DMS79 (cell line): ENCODE measurements at places on chromosomes 1 and 21.
A peak's percentile ranks its signal among the peaks of the same experiment; 100 is the strongest.

DNA sequence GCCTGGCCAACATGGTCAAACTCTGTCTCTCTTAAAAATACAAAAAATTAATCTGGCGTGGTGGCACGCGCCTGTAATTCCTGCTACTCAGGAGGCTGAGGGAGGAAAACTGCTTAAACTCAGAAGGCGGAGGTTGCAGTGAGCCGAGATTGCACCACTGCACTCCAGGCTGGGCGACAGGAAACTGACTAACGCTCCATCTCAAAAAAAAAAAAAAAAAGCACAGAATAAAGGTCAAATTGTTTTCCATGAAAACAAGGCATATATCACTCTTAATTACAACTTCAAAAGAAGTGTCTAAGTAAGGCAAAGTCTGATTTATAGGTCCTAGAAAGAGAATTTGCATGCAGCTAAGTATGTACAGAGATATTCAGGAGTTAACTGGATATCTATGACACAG, 25.6 kb downstream of the EYA3 start:
- DNase-seq = no peak

- peak; percentile 70 for DNase-seq
Measured at GRCh38 chr1:107698161-107698560, 266.8 kb downstream of the VAV3 start.

GRCh38 chr1:31655756-31656155, 11.1 kb upstream of the PEF1 start:
- DNase-seq = no peak

DNA sequence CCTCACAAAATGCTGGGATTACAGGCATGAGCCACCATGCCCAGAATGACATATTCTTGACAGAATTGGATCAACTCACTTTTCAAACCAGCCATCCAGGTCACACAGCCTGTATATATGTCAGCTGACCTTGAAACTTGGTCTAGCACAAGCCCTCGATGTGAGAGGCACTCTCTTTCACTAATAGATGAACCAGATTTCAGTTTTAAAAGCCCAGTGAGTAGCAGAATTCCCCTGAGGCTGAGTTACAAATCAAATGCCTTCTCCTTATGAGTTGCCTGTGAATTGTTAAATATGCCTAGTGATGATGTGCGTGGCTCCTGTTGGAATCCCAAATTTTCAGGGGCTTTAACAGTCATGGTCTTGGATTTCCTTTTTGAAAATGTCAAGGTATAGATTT, 88.7 kb downstream of the CD247 start:
- no peak for DNase-seq

DNA sequence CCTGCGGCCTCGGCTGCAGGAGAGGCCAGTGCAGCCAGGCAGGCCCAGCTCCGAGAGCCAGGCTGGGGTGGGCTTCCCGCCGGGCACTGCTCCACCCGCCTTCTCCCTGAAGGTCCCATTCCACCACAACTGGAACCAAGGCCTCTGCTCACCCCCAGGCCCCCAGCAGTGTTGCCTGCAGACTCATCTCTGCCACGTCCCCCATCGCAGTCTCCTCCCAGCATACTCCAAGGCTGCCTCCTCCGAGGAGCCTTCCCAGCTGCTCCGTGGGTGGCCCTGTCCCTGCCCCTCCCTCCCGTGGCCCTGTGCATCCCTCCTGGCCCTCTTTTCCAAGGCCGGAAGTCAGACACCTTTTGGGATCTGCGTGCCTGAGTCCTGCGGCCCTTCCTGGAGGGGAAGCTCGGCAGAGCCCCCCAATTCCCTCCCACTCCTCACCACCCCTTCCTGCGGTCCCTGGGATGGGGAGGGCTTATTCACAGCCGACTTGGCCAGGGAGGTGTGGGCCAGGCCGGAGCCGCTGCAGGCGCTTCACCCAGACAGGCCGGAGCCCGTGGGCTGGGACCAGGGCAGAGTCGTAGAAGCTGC, 47.6 kb downstream of the SLX9 start:
- no peak for DNase-seq

- no peak for DNase-seq
Measured at GRCh38 chr21:44552681-44553080, 1.4 kb upstream of the KRTAP10-2 start.

DNA sequence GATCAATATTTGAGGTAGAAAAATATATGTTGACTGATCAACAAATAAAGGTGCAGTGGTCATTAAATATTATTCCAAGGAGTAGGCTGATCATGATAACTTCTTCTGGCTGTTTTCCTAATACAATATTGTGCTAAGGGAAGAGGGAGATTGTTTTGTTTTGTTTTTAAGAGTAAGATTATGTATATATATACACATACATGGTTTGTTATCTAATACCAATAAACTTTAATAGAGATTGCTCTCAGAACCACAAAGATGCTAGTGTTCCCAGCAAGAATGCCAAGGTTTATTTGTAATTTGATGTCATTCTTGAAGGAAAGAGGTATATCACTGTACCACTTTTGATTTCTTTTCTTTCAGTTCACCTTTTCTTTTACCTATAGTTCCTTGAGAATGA, 10.1 kb downstream of the CLCA2 start:
- DNase-seq = no peak

DNA sequence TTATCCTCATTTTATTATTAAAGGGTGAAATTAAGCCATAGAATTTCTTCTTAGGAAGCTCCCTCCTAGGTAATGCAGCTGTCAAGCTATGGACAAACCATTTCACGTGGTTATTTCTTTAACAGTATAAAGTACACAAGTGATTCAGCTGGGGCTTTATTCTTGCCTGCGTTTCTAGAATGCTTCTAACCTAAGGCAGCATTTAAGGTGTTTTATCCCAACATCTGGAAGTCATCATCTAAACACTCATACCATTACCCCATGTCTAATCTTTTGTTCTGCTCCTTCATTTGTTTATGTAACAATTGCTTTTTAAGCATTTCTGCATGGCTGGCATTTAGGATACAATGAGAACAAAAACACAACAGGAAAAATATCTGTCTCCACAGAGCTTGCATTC, 829.2 kb upstream of the ADAMTS5 start:
- no peak for DNase-seq

- no peak for DNase-seq
Measured at GRCh38 chr1:239999170-239999569, 92.5 kb upstream of the FMN2 start.

- DNase-seq = no peak
Measured at GRCh38 chr21:41836166-41837015, 42.8 kb downstream of the PRDM15 start.

GRCh38 chr1:210373878-210374599, 45.3 kb downstream of the HHAT start:
- no peak for DNase-seq

GRCh38 chr1:72282271-72283021, at the start of gene NEGR1:
TSS of gene NEGR1 (minus strand) at chr1:72282539.
- peak; percentile 82 for DNase-seq

- DNase-seq = no peak
Measured at GRCh38 chr1:117167402-117167801, 43.3 kb downstream of the VTCN1 start.

DNA sequence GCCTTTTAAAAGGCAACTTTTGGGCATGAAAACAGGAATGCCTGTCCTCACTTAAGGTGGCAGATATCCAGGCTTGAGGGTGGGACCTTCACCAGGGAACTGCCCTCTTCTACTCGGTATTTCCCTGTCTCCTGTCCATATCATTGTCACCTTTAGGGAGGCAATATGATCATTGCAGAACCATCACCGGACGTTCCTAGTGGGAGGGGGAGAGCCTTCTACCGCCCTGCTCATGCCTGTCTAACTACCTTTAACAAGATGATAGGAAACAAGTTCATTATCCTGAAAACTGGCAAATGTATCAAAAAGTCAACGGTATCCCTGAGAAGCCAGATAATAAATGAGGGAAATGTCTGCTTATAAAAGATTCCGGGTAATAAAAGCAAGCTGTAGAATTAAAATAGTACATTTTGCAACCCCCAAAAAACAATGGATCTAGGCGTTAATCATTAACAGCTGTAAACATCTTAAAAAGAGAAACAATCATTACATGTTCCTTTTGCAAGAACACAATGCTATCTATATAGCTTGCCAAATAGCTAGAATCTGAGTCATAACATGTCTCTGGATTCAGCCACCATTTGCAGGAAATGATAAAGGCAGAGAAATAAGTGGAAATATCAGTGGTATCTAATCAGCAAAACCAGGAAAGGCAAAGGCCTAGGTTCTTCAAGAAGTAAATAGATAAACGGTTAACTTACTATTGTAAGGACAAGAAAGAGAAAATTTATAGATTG, 852.9 kb upstream of the ADGRL4 start:
- DNase-seq = no peak

- no peak for DNase-seq
Measured at GRCh38 chr1:179810367-179810715, 67.2 kb downstream of the FAM163A start.

- DNase-seq = no peak
Measured at GRCh38 chr21:35579520-35580293, 480.6 kb downstream of the SETD4 start.

GRCh38 chr1:204377800-204378668, 18.3 kb upstream of the PLEKHA6 start:
- DNase-seq = peak; percentile 42

DNA sequence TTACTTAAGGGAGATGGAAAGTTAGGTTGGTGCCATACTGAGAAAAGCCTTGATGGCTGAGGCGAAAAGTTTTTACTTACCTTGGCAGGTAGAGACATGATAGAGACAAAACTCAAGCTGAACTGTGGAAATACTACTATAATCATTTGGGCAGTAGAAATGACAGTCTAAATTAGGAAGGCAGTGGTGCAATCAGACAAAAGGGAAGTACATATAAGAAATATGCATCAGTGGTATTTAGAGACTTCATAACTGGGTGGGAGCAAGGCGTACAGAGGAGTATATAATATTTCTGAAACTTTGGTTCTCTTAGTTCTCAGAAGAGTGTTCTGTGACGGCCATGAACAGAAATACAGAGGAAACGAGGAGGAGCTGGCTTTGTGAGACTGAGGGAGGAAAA, 2.4 kb upstream of the CEP350 start:
- no peak for DNase-seq

DNA sequence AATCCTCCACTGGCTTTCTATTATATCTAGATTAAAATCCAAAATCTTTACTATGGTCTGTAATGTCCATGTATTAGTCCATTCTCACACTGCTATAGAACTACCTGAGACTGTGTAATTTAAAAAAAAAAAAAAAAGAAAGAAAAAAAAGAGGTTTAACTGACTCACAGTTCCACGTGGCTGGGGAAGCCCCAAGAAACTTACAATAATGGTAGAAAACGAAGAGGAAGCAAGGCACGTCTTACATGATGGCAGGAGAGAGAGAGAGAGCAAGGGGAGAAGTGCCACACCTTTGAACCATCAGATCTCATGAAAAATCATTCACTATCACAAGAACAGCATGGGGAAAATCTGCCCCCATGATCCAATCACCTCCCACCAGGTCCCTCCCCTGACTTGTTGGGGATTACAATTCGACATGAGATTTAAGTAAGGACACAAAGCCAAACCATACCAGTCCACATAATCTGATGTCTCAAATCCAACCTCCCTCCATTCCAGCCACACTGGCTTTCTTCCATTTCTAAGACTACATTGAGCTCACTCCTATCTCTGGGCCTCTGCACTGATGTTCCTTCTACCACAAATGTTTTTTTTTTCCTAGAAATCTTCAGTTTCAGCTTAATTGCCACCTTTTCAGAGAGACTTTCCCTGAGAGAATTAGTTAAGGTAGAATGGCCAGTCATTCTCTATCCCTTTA, 92.4 kb downstream of the EIF4G3 start:
- DNase-seq = no peak

DNA sequence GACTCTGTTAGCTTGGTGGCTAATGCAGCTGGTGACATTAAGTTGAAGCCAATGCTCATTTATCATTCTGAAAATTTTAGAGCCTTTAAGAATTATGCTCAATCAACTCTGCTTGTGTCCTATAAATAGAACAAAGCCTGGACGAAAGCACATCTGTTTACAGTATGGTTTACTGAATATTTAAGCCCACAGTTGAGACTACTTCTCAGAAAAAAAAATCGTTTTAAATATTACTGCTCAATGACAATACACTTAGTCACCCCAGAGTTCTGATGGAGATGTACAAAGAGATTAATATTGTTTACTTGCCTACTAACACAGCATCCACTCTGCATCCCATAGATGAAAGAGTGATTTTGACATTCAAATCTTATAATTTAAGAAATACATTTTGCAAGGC, 79.6 kb downstream of the NEGR1 start:
- DNase-seq = no peak

DNA sequence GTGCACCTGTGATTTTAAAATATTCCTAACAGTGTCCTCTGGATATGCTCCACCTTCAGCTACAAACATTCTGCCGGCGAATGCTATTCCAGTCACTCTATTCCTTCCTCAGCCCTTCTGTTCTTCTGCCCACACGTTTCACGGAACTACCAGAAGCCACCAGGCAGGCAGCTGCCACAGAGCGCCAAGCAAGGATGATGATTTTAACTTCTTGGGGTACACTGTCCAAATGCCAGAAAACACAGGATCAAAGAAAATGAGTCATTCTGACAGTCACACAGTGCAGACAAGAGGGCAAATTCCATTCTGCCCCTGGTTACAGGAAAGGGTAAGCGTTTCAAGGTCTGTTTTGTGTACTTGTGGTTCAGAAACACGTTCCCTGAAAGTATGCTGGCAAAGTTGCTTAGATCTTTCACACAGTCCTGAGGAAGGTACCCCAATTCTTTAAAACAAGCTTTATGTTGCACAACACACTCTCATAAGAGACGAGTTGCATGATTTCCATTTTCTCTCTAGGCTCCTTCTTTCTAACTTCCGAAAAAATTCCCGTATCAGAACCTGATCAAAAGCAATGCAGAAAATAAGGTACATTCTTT, 508.3 kb upstream of the PKN2 start:
- DNase-seq = no peak

DNA sequence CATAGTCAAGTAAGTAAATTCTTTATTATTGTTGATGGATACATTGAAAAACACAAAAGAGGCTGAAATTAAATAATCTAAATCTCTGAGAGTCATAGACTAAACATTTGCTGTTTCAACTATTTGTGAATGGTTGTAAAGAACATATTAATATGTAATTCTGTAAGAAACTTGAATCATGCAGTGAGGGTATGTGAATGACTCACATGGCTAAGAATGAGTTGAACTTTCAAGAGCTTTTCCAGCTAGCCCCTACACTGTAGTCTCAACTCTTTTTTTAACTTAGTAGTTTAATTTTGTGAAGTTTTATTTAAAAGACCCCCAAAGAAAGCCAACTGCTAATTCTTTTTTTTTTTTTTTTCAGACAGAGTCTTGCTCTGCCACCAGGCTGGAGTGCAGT, 588.1 kb downstream of the DPYD start:
- no peak for DNase-seq

GRCh38 chr1:206694171-206695124, 9.7 kb downstream of the MAPKAPK2 start:
- DNase-seq = no peak
